ENCODE measurements at places on chromosomes 12 and 14. TPM values are rescaled to one million over a fixed set of nuclear protein-coding genes. Genes with fewer than 3 reads are reported as not detected.

DNA sequence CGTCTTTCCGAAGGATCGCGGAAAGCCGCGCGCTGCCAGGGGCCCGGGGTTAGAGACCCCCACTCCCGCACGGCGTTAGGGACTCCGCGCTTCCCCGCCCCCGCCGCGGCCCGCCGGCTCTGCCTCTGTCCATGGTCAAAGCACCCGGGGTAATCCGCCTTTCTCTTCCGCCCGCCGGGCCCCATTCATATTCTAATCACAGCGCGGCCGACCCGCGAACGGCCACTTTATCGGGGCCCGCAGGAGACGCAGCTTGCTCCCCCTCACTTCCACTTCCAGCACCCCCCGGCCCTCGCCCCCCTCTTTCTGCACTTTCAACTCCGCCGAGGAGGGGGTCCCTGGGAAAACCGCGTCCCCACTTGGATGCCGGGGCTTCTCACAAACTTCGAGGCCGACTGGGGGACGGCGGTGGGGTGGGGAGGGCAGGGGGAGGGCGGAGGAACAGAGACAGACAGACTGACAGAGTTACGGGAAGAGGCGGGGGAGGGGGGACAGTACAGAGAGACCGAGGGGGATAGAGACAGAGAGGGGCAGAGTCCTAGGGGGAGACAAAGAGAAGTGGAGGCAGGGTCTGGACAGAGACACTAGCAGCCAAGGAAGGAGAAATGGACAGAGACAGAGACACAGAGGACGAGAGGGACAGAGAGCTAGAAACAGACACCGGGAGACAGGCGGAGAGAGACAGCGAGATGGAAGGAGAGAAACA lies 1.1 kb upstream of the RFX4 start:
- no peak for DNase-seq

IFNG-AS1 gene
- not detected for total RNA-seq

GRCh38 chr12:93572712-93573551 lies 457 bp downstream of the SOCS2 start:
- no peak for DNase-seq

ADCY6 gene
- 14.5 TPM for total RNA-seq

LTB4R gene
- total RNA-seq, result 2.9 TPM

GRCh38 chr14:69532561-69533340 lies 41.9 kb downstream of the CCDC177 start:
- DNase-seq, result peak; percentile 10

DNA sequence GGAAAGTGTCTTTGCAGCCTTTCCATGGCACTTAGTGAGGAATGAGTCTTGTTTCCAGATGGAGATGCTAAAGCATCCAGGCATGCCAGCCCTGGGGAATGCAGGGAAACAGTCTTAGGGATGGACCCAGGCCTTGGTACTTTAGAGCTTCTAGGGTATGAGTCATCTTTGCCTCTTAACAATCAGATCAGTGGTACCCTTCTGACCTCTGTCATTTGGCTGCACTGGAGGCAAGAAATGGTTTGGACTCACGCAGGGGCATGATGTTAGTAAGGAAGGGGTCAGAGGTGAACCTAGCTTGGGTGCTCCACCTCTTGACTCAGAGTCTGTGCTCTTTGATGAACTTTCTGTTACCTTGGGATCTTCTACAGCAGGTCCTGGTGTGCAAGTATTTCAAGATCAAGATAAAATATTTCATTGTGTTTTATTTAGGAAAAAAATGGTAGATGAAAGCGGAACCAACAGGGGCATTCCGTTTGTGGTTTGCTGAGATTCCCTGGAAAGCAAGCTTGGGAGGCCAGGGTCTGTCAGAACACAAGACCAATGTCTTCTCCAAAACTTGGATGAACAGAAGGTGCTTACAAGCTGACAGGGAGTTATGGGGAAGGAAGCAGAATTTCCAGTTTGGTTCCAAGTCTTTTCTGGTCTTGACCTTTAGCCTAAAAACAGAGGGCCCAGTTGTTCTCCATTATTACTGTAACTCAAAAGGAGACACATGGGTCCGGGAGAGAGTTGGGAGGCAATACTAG lies 216.2 kb downstream of the ZFP36L1 start:
- peak; percentile 94 for DNase-seq

- DNase-seq, result peak; percentile 56
Measured at GRCh38 chr14:54299410-54300363, 97.1 kb upstream of the CDKN3 start.

DNAI7 gene
- total RNA-seq, result not detected

- no peak for DNase-seq
Measured at GRCh38 chr12:58533652-58534051, 386.7 kb downstream of the LRIG3 start.

DNA sequence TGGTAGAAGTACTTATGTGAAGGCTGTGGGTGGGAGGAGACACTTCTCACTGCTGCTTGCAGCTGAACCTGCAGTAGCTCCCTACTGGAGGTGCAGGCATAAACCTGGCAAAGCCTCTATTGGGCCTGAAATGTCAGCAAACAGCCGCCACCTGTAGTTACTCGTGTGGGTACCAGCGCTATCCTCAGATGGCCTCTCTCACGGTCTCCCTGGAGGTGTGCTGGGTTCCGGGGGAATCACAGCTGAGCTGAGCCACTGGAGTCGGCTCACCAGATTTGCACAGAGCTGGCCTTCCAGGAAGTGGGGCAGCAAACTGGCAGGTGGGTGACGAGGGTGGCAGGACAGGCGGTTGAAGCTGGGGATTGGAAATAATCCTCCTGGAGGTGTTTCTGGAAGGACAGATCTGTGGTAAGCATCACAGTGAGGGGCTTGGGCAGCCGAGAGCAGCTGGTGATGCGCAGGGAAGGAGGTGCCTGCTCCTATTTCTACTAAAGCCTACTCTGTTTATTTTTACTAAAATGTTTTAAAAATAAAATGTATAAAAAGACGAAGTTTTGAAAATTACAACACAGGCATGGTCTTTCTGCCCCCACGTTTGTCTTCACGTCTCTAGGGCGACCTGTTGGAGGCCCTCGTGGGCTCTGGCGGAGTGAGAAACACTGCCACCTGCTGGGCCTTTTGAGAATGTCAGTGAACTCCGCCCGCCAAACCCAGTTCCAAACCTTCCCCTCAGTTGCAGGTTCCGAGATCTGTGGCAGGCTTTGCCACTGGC lies 67.8 kb upstream of the PLEKHG3 start:
- peak; percentile 44 for DNase-seq

GRCh38 chr12:77401064-77401769 lies 335.8 kb upstream of the E2F7 start:
- no peak for DNase-seq

C12orf50 gene
- not detected for total RNA-seq

DNA sequence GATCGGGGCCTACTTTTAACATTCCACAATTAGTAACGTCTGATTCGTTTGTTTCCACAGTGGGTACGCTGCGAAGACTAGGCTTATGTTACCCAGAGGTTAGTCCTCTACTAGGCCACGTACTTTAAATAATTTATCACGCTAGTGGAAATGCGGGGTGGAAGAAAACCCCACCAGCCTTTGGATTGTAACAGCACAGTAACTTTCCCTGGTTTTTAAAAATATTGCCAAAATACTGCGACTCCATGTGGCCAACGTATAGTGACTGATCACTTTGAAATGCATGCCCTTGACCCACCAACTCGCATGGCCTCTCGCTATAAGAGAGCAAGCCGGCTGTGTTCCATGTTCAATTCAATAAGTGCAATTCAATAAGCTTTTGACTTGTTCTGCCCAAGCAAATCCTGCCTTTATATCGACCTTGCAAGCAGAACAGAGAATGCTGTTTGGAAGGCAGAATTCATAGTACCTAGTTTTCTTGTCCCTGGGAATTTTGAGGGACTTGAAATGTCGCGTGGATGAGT lies 882 bp upstream of the GTF2A1 start:
- DNase-seq, result no peak

DNA sequence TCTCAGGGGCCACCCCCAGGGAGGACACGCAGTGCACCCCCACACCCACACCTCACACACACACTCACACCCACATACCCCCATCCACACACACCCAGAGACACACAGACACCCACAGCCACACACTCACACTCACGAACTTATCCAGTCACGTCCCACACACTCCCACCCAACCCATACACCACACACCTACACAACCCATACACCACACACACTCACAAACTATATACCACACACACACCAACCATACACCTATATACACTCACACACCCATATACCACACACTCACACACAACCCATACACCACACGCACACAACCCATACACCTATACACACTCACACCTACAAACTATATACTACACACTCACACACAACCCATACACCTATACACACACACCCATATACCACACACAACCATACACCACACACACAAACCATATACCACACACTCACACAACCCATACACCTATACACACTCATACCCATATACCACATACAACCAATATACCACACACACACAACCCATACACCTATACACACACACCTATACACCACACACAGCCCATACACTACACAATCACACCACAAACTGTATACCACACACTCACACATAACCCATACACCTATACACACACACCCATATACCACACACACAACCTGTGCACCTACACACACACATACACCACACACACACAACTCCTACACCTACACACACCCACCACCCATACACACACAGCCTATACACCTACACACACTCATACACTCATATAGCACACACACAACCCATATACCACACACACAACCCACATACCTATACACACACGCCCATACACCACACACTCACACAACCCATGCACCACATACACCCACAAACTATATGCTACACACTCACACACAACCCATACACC lies 42.7 kb downstream of the TMEM121 start:
- no peak for DNase-seq

- peak; percentile 6 for DNase-seq
Measured at GRCh38 chr14:86646696-86647690, 1117.0 kb downstream of the FLRT2 start.

GRCh38 chr14:104723651-104724406 lies at the start of gene ADSS1:
TSS of gene ADSS1 (plus strand) at chr14:104724229. CDS start at chr14:104724271, 42 bp downstream.
- DNase-seq, result no peak
